ENCODE measurements at places on chromosomes 4 and X.

DNA sequence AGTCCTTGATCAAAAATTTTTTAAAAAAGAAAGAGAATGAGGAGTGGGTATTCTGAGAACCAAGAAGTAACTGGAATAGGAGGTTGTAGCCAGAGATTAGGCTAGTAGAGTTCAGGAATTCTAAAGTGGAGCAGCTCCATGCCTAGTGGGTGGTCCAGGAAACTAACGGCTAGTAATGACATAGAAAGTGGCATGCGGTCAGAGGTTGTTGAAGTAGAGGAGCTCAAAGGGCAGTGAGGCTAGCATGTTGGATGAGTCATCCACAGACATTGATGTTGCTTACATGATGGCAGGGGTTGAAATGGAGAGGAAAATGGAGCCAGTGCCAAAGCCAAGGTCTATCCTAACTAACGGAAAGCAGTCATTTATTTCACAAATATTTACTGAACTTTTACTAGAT lies 42.1 kb downstream of the TEX13B start:
- DNase-seq = no peak

DNA sequence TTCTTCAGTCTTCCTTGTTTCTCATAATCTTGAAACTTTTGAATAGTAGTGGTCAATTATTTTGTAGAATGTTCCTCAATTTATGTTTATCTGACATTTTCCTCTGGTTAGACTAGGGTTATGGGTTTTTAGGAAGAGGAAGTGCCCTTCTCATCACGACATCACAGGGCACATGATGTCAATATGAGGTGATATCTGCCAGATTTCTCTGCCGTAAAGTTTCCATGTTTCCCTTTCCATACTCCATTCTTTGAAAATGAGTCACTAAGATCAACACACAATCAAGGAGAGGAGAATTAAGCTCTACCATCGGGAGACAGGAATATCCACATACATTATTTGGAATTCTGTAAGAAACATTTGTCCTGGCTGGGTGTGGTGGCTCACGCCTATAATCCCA lies 28.4 kb downstream of the RP2 start:
- DNase-seq = no peak

- DNase-seq = no peak
Observed at GRCh38 chrX:23656684-23657083, 10.6 kb upstream of the PRDX4 start.

DNA sequence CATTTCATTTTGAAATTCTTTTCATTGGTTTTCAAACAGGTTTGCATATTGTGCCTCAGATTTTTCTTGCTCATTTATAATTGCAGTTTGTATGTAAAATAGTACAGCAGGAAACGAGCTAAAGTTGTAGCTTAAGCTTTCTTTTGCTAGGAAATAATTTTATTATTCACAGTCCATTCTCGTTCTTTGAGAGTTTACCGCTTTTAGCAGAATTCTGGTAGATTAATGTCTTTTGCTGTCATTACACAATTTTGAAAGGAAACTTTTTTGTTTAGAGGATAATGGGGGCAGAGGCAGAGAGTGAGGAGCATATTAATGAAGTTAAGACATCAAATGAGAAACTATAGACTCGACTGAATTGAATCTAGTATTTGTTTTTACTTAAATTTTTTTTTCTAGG lies 10.5 kb downstream of the LSM6 start:
- DNase-seq = no peak

GRCh38 chrX:48818866-48819265 lies 7.4 kb upstream of the ERAS start:
- no peak for DNase-seq

DNA sequence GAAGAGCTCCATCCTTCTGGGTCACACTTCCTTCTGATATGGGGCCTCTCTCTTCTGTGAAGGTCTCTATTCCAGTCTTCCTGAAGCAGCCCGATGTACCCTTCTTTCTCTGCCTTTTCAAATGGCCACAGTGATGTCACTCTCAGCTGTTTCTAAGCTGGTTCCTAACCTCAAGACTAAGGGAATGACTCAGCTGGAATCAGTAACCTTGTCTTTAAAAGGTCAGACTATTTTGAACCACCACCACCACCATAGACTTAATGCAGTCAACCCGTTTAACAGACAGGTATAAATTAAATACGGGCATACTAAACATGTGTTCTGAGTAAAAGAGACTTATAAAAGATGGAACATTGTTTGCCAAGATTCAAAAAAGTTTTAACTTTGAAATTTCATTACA lies 121.0 kb downstream of the PPA2 start:
- no peak for DNase-seq

- DNase-seq = no peak
Observed at GRCh38 chr4:180564448-180564847, 1678.8 kb upstream of the TENM3 start.

DNA sequence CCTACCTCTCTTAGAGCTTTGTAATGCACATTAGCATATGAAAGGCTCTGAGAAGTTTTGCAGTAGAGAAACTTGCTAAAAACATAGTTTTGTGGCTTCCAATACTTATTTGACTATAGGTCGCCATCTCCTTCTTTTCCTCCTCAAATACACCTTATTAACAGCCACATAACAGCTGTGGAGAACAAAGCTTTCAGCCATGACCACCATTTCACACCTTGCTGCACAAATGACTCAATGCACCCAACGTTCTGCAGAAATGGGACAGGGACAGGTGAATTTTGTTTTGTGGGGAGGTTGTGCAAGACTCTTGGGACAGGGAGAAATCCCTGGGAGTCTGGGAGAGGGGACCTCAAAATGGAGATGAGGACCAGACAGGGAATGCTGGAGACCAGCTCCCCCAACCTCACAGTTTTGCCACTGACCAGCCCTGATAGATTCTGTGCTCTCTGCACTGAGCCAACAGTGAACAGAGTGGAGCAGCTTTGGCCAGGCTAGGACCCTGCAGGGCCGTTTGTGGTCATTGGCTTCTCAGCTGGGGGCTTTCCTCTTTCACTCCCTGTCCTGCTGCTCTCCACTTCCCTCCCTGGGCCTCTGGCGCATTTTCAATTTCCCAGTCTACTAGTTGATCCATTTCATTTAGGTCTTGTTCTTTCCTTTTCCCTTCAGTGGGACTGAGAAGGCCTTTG lies 16.6 kb downstream of the FRMPD3 start:
- no peak for DNase-seq

GRCh38 chr4:160373911-160374310 lies 1271.0 kb downstream of the RAPGEF2 start:
- no peak for DNase-seq

DNA sequence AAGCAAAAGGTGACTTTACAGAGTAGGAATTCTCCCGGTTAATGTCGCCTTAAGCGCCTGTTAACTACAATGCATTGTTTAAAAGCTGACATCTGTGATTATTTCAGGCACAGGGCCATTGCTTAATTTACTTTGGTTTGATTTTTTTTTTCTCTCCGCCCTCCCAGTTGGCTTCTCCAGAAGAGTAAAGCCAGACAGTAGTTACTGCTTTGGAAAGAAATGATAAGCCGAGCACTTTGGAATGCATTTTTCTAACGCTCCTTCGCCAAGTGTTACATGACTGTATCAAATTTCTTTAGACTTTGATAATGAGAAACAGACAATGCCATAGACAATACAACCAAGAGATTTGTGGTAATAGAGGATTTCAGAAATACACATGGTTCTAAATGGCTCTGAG lies 383.0 kb upstream of the TENM3 start:
- no peak for DNase-seq

GRCh38 chr4:117986321-117986720 lies 48.0 kb upstream of the NDST3 start:
- DNase-seq = no peak

GRCh38 chr4:139189972-139190371 lies 13.0 kb upstream of the ELF2 start:
- DNase-seq = no peak

- no peak for DNase-seq
Observed at GRCh38 chr4:1763070-1763549, 30.0 kb upstream of the FGFR3 start.

GRCh38 chrX:125322431-125322830 lies 2.8 kb downstream of the TEX13C start:
- no peak for DNase-seq

DNA sequence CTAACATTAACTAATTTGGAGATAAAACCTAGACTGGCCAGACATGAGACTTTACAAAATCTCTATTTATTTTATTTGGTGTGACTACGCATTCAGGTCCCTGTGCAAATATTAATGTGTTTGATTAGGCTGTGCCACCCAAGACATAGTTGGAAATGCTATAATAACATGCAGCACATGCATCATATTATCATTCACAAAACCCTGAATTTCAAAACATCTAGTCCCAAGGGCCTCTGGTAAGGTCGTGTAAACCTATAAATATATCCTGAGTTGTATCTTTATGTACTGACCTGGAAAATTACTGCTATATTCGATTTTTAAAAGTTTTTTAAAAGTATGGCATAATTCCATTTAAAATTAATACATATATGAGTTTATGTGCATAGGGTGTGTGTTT lies 47.1 kb upstream of the FAT4 start:
- no peak for DNase-seq

GRCh38 chrX:22126327-22126726 lies 94.2 kb downstream of the PHEX start:
- no peak for DNase-seq

DNA sequence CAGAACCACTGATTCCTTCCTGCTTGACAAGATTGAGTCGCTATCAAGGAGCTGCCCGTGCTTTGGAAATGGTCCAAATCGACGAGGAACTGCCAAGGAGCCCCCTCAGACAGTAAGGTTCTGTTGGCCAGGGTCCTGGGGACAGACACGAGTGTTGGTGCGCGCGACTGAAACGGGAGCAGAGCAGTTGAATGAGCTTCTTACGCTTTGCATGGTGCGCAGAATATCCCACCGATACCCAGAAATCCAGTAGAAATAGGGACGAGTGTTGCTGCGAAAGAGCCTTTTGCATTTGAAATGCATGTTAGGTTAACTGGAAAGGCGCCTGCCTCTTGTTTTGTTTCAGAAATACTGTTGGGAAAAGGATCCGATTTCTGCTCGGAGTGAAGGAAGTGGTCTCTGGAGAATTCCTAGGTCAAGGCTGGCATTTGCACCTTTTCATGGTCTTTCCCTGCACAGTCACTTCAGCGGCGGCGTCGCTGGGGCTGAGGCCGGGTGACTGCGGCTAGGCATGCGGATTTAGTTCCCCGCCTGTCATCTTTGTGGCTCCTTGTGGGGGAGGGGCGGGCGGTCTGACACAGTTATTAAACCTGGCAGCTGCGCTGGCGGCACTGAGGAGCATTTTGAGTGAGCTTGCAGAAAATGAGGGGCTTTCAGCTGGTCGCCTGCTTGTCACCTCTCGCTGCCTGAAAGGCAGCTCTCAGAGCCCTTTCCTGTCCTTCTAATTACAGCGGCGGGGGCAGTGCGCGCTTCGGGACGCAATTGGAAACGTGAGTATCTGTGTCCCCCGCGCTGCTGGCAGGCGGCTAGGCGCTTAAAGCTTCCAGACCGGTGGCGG lies 51.5 kb upstream of the TRIM2 start:
- peak; percentile 37 for DNase-seq

- DNase-seq = no peak
Observed at GRCh38 chr4:75678965-75679364, 5.8 kb upstream of the G3BP2 start.

GRCh38 chr4:152988721-152989553 lies 52.8 kb downstream of the FHDC1 start:
- DNase-seq = no peak

- no peak for DNase-seq
Observed at GRCh38 chrX:121655276-121655675, 607.9 kb downstream of the GLUD2 start.

- DNase-seq = no peak
Observed at GRCh38 chr4:156659983-156660382, 311.6 kb downstream of the PDGFC start.

DNA sequence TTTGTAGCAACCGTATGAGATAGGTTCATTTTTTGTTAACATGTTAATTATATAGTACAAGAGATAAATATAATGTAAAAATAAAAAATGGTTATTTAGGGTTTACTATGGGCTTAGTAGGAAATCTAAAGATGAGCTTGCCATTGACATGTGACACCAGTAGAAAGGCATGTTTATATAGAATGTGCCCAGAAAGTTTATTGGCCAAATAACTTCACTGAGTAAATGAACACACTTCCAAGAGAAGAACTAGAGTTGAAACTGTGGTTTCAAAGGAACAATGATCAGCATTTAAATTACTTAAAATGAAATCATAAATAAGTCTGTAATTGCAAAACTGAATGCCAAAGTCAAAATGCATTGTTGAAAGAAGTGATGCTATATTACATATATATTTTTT lies 503.3 kb downstream of the STPG2 start:
- DNase-seq = no peak

DNA sequence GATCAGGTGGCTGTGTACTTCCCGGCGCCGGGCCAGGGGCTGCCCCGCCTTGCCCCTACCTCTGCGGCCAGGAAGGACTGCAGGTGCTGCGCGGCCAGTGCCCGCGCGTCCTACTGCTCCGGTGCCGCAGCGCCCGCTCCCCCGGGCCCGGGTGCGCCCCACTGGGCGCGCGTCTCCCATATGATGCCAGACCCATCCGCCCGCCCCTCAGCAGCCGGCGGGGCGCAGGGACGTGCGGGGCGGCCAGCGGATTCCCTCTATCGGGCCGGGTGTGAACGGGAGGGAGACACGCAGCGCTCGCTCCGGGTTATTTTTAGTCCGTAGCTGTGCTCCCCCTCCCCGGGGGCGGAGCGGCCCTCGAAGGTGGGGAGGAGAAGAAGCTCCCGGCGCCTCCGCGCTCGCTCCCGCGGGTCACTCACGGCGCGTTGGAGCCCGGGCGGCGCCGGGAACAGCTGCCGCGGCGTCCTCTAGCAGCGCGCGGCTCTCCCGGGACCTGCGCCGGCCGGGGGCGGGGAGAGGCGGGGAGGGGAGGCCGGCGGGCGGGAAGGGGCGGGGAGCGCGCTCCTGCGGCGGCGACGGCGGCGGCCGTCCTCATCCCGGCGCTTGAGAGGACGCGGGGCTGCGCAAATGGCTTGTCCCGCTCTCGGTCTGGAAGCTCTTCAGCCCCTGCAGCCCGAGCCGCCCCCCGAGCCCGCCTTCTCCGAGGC lies 103.6 kb downstream of the UCHL1 start:
- no peak for DNase-seq

DNA sequence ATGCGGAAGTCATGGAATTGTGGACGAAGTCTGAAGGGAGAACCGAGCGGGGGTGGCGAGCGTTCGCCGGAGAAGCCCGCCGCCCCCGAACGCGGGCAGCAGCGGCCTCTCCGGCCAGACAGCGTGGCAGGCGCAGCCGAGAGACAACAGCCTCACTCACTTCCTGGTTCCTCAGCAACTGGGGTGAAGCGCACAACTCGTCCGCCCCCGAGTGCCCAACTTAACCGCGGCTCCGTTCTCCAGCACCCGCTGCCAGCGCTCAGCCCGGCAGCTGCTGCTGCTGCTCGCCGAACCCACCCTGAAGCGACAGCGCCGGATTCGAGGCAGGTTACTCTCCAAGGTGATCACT lies 68.0 kb downstream of the NOCT start:
- DNase-seq = peak; percentile 34

GRCh38 chrX:86946569-86946968 lies 571.0 kb upstream of the KLHL4 start:
- no peak for DNase-seq

DNA sequence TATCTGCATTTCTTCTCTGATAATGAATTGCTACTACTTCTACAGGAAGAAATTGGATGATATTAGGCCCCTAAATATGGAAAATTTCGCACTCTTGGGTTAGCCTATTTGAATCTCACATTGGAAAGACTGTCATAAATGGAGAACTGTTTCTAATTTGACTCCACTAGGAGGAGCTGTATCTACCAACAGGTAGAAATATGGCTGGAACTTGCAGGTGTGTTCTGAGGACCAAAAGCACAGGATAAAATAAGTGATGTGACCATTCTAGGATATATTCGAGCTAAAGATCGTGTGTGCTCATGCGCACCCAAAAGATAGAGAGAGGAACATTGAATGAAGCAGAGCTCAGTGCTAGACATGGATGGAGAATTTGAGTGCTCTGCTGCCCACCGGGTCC lies 4.8 kb upstream of the NKAP start:
- no peak for DNase-seq

All from stimulated activated CD8-positive, alpha-beta memory T cell treated with anti-CD3 and anti-CD28 coated beads, Interleukin-7, amount 100 ng/mL, for 24 hours (primary cell).